Central memory CD8-positive, alpha-beta T cell (primary cell): ENCODE measurements at places on chromosomes 3 and 15.

DNA sequence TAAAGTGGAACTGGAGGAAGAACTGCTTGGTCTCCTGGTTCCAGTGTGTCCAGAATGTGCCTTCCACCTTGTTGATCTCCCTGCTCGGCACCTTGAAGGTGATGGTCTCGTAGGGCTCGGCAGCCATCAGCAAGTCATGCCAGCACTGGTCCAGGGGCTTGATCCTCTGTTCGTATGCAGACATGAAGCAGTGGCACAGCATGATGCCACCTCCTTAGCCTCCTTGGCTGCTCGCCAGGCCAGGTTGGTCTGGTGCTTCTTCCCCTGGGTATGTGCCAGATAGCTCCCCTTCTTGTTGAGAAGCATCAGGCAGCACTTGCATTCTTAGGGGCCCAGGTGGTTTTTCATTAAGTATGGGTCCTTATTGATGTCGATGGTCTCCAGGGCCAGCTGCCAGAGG, 17.8 kb upstream of the TXNRD3 start:
- no peak for DNase-seq

DNA sequence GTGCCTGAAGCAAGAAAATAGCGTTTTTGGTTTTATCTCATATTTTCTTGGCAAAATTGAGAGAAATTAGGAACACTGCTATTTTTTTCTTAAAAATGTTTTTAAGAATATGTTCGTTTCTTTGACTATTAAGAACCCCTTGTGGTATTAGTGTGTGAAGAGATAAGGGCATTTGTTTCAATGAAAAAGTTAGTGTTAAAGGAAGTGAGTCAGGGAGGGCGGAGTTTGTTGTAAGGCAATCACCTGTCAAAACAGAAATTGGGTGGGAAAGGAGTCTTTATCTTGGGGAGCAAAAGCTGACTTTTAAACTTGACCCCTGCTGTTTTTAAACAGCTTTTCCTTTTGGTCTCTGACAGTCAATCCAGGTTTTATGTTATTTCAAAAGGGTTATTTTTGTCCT, 4.2 kb downstream of the RAP2B start:
- DNase-seq, result no peak

DNA sequence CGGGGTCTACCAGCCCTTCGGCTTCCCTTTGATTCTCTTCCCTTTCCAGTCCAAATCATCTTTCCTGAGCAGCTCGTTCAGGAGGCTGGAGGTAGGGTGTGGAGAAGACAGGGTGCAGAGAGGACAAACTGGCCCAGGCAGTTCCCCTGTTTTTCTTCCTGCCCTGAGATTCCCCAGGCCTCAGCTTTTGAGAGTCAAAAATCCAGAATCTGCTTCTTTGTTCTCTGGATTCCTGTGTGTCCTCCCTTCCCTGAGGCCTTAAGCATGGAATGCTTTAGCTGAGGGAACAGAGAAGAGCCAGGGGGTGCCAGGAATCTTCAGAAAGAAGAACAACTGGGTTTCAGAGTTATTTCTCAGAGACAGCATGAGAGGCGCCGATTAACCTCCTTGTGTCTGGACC, 26.7 kb upstream of the LRTM1 start:
- DNase-seq, result no peak

DNA sequence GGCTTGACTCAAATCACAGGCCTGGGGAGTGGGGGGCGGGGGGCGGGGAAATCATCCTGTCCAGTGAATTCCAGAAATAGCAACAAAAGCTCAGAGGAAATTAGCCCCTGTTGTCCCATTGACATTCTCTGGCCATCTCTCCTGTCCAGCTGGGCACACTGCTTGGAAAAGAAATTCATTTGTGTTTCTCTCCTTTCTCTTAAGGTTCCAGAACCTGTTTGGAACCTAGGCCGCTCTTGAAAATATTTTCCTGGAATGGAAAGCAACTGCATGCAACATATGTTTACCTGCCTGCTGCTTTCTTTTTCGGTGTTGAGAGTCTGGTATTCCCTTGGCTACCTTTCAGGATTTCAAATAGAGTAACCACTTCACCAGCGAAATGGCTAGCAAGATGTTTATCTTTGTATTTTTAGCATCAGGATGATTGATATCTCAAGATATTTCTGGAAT, 169.0 kb downstream of the GHSR start:
- no peak for DNase-seq

DNA sequence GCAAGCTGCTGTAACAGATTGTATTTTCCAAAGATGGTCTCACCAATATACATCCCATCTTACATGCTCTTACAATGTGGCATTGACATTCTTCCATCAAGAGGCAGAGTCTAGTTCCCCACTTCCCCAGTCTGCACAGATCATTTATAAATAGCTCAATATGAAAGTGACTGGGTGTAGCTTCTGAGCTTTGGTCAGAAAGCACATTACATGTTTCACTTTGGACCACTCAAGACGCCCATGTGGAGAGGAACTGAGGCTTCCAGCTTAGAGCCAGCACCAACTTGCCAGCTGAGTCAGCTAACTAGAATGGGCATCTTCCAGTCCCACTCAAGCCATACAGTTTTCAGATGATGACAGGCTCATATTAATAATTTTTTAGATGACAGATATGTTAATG, 45.5 kb downstream of the GREM1 start:
- DNase-seq, result no peak

DNA sequence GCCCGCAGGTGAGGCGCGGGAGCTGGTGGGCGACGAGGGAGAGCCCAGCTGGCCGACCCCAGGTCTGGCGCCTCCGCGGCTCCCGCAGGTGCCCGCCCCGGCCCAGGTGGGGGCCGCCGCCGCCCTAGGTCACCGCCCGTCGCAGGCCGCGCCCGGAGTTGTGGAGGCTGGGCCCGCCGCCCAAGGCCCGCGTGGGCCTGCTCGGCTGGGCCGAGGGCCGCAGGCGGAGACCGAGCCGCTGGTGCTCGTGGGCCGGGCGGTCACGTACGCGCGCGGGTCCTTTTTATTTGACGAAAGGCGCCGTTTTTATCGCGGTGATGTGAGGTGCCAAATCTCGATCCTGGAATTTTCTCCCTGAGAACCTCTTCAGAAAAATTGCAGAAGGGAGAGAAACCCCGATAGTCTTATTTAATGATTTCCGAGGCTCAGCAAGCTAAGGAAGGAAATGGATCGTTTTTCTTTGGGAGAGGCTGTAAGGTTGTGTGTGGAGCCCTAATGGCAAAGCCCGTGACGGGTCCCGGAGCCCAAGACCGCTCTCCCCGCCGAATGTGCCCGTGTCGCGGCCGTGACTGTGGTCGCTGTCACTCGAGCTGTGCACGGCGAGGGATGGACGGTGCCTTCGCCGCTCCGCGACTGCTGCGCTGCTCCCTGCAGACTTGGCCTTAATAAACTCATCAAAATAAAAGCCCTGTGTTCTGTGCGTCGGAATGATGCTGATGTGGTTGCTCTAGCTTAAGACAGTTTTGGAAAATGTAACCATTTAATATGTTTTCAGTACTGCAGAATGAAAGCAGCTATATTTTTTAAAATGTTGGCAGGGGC, 612 bp downstream of the APPL1 start:
- DNase-seq, result peak; percentile 27

DNA sequence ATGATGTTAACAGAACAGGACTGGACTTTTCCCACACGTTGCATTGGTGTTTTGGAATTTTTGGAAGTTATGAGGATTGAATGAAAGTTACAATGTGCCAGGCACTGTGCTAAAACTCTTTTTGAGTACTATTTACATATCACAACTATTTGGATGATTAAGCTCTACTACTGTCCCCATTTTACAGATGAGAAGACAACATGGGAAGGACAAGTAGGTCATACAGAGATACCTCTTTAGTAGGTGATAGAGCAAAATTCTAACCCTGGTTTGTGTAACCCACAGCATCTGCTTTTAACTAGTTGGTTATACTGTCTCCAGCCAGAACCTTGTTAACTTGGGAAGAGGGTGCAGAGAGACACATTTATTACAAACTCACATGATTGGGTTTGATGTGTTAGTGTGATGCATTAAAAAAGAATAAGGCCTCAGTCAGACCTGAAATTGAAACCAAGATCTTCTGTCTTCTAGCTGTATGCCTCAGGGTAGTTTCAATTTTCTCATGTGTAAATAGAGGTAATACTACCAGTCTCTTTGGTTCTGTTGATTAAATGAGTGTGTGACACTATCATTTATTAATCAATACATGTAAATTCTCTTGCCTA, 1.4 kb downstream of the NDUFB4 start:
- DNase-seq, result no peak

GRCh38 chr3:112561484-112561733, 353 bp downstream of the ATG3 start:
- no peak for DNase-seq

GRCh38 chr3:73500321-73500720, 124.4 kb downstream of the PDZRN3 start:
- no peak for DNase-seq

GRCh38 chr3:143480344-143480743, 360.8 kb downstream of the CHST2 start:
- no peak for DNase-seq

- no peak for DNase-seq
Measured at GRCh38 chr15:78182821-78183220, 33.7 kb downstream of the IDH3A start.

DNA sequence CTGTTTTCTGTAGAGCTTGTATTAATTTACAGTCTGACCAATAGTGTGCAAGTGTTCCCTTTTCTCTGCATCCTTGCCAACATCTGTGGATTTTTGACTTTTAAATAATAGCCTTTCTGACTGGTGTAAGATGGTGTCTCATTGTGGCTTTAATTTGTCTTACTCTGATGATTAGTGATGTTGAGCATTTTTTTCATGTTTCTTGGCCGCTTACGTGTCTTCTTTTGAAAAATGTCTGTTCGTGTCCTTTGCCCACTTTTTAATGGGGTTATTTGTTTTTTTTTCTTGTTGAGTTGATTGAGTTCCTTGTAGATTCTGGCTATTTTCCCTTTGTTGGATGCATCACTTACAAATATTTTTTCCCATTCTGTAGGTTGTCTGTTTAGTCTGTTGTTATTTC, 7.6 kb upstream of the ACOX2 start:
- no peak for DNase-seq

DNA sequence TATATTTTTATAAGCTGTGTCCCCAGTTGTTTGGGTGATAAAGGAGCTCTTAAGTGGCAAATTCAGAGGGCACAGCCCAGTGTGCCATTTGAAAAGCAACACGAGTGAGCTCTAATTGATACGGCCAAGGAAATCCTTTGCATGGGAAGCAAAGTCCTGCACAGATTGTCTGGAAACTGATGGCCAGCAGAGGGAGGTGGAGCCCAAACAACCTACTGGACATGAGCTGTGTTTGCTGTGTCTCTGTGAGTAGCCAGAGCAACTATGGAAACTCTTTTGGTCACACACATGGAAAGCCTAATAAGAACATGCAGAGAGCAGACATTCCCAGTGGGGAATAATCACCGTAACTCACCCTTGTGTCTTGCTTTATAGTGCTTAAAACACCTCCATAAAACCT, 24.4 kb downstream of the ONECUT1 start:
- DNase-seq, result no peak

GRCh38 chr15:88284318-88284998, 27.9 kb upstream of the NTRK3 start:
- DNase-seq, result no peak

- DNase-seq, result no peak
Measured at GRCh38 chr3:132637590-132637989, 22.0 kb downstream of the ACAD11 start.

GRCh38 chr3:102619361-102619760, 184.5 kb downstream of the ZPLD1 start:
- no peak for DNase-seq

GRCh38 chr15:40357246-40357645, 773 bp upstream of the DISP2 start:
- no peak for DNase-seq

DNA sequence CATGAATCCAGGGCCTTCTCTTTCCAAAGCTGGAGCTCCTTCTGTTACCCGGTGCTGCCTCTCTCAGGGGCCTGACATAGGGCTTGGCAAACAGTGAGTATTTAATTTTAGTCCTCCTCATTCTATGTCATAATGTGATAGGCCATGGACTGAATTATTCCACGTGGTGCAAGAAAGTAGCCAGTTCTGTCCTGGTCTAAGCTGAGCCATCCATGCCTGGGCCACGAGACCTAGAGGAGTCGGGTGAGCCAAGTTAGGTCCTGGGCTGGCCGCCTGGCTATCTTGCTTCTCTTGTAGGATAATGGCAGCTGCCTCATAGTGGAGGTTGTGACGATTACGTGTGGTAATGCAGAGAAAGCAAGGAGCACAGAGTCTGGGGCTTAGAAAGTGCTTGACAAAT, 170.6 kb downstream of the FAM43A start:
- DNase-seq, result no peak

DNA sequence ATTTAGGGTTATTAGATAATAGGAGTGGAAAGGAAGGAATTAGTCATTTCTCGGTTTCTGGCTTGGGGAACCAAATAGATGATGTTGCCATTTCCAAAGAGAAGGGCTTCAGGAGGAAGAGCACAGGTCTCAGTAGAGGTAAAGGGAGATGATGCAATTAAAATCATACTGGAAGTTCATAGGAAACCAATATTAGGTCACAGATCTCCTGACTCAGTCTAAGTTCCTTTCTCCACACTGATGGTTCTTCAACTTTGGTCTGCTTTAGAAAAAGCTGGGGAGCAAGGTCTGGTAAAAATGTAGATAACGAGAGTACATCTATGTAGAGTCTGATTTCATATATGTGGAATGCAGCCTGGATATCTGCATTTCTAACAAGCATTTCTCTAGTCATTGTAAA, 130.9 kb downstream of the POLQ start:
- DNase-seq, result no peak

DNA sequence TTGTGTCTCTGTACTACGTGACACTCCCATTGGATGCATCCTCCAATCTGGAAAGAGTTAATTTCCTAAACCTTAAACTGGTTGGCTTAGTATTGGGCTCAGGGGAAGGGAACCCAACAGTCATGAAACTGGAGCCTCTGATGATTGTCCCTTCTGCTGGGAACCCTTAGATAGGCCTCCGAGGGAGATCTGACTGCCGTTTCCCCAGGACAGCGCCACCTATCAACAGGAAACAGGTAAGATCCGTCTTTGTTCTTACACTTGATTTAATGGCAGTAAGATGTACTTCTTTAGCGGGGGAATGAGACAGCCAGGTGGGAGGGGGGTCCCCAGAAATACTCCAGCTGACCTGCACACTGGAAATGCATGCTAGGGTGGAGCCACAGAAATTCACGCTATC, 1749.6 kb downstream of the SI start:
- no peak for DNase-seq

DNA sequence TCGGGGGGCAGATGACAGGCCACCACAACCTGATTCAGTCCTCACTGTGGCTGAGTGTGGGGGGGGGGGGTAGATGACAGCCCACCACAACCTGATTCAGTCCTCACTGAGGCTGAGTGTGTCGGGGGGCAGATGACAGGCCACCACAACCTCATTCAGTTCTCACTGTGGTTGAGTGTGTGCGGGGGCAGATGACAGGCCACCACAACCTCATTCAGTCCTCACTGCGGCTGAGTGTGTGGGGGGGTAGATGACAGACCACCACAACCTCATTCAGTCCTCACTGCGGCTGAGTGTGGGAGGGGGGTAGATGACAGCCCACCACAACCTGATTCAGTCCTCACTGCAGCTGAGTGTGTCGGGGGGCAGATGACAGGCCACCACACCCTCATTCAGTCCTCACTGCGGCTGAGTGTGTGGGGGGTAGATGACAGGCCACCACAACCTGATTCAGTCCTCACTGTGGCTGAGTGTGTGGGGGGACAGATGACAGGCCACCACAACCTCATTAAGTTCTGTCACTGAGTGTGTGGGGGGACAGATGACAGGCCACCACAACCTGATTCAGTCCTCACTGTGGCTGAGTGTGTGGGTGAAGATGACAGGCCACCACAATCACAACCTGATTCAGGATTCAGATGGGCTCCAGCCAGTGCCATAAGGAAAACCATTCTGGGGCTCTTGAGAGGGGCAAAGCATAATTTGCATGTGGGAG, 16.9 kb downstream of the ZNF717 start:
- no peak for DNase-seq
